T-helper 22 cell (primary cell): ENCODE measurements at places on chromosomes 2 and 18.

GRCh38 chr18:13811993-13812392 lies 12.0 kb upstream of the MC5R start:
- no peak for DNase-seq

GRCh38 chr2:171391532-171391931 lies 42.3 kb downstream of the METTL8 start:
- DNase-seq: no peak

GRCh38 chr2:38190542-38191218 lies 114.7 kb upstream of the CYP1B1 start:
- no peak for DNase-seq

DNA sequence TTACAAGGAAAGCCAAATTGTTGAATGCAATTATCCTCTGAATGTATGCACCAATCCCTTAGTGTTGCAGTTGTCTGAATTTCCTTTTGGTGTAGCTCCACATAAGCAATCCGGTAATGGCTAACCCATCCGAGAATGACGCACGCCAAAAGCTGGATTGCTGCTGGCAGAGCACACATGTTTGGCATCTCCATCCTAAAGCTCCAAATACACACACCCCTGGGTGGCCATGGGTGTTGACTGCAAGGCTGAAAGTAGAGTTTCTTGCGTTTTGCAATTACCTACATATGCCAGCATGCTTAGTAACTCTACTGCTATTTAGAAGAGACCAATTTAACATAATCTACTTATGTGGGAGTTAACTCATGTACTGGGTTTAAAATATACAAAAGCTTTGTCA lies 53.1 kb downstream of the KCTD1 start:
- DNase-seq: no peak

DNA sequence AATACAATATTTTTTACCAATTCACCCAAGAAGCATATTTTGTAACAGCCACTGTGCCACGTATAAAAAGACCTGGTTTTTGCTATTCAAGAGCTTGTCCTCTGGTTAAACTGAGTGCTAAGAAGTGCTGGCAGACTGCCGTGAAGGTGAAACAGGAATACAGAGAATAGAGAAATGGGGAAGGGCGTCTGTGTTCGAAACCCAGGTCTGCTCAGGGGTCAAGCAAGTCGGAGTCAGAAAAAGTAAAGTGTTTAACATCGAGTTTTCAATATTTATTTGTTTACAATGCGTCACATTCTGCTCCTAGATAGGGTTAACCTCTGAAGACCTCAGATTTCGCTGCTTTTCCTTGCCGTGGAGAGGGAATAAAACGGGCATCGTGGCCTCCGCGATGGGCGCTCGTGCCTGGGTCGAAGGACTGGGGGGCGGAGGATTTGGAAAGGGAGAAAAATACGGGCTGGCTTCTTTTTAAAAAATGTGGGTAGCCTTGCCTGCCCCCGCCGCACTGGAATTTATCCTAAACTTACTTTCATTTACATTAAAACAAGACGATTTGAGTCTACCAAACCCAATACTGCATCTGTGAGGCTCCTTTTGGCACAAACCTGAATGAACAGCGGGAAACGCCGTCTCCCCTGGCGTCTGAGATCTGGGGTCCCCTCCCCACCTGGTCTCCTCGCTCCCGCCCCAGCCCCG lies 1.1 kb upstream of the SNTG2 start:
- no peak for DNase-seq

GRCh38 chr2:132515010-132515409 lies 98.4 kb downstream of the GPR39 start:
- DNase-seq: no peak

GRCh38 chr18:58195278-58195765 lies 151.3 kb downstream of the NEDD4L start:
- DNase-seq: no peak

GRCh38 chr2:54469484-54470053 lies 13.4 kb downstream of the SPTBN1 start:
- no peak for DNase-seq

- no peak for DNase-seq
Measured at GRCh38 chr2:20366672-20367116, 16.1 kb upstream of the PUM2 start.

DNA sequence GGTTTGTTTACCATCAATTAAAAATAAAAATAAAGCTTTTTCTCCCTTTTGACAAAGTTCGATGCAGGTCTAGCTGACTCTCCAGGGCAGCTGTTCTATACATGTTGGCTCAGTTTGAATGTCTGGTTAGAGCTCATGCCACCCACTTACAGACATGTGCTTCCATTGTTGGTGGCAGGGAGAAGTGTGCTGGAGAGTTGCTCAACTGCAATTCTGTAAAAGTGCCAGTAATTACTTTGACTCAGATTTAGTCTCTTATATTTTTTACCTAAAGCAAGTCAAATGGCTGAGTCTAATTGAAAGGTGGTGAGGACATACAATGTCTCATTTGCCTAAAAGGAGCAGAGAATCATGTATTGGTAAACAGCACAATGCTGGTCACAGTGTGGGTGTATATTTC lies 609.1 kb upstream of the SYT4 start:
- no peak for DNase-seq

GRCh38 chr2:222747526-222748160 lies 76.2 kb downstream of the MOGAT1 start:
- DNase-seq: no peak

DNA sequence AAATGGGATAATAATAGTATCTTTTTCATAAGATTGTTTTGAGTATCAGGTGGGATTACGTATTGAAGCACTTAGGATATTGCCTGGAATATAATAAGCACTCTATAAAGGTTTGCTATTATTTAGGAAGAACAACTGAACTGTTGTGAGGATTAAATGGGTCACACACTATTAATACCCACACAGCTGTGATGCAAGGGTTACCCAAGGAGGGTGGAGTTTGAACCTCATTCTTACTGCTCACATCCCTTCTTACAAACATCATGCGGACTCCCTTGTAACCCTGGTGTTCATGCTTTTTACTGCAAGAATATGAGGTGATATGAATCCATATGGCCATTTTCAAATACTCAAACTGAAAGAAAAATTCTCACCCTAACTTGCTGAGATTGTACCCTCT lies 113.5 kb downstream of the KCTD1 start:
- DNase-seq: no peak

- DNase-seq: no peak
Measured at GRCh38 chr2:239311132-239312040, 89.4 kb downstream of the HDAC4 start.

DNA sequence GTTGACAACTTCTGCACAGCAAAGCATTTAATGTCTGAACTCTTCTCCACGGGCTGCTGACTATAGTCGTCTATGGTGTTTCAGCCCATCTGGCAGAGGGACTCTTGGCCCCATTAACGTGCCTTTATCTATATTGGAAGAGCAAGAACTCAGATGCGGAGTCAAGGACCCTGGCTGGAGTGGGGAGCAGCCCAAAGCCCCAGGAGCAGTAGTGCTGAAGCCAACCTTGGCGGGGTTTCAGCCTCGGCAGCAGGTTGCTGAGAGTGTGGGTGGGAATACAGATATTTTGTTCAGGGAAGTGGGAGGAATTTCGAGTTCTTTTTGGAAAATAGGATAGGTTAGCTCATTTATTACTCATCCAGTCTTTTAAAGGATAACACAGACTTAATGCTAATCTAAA lies 34.2 kb downstream of the TMEM17 start:
- DNase-seq: no peak

DNA sequence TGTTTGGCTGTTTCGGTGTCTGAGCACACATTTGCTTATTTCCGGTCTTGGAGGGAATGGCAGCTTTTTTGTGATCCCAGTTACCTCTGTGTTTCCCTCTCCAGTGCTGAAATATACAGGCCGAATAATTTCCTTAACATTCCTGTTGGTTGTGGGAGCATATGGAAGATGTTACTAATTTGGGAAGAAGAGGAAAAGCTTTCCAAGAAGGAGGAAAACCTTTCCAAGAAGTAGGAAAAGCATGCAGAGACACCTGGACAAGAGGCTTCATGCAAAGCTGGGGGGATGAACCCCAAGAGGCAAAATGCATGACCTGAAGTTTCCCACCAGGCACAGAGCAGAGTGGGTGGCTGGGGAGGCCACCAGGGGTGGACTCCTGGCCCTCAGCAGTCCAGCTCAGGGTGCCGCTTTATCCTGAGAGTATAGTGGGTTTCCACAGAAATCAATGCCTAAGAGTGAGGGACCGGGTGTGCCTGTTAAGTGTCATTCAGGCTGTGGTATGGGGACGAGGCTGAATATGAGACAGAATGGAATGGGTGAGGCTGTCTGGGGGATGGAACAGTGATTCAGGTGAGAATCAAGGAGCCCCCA lies 25.5 kb upstream of the GNAL start:
- DNase-seq: no peak

GRCh38 chr2:186917866-186918265 lies 68.9 kb upstream of the ZSWIM2 start:
- no peak for DNase-seq
